ENCODE measurements at places on chromosomes 6 and 20.

DNA sequence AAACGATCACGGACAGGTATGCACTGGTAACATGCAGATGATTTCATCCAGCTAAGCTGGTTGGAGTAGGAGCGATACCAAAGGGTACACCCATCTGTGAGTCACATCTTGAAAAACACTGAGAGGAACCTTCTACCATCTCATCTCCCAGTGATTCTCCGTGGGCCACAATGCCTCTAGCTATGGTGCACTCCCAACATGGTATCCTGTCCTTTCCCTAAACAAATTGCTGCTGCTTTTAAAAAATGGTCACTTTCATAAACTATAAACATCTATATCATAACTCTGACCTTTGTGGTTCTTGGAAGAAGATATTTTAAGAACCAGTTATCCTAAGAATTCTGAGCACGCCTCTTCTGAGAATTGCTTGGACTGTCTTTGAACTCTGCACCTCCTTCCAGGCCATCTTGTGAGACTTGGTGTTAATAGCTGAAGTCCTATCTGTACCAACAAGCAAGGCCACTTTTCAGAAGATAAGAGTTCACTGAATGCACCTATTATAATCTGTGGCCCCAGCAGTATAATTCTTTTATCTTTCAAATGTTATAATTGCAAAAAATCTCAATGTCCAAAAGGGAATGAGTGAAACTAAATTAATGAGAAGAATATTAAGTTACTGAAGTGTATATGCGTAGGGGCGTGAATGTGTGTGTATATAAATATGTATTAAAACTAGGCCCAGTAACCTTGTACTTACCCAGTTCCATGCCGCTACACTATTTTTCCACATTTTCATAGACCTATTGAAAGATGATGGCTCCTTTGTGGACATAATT lies 70.5 kb upstream of the TPD52L1 start:
- DNase-seq: no peak

GRCh38 chr20:58584881-58585752 lies 66.0 kb upstream of the STX16 start:
- DNase-seq: no peak

DNA sequence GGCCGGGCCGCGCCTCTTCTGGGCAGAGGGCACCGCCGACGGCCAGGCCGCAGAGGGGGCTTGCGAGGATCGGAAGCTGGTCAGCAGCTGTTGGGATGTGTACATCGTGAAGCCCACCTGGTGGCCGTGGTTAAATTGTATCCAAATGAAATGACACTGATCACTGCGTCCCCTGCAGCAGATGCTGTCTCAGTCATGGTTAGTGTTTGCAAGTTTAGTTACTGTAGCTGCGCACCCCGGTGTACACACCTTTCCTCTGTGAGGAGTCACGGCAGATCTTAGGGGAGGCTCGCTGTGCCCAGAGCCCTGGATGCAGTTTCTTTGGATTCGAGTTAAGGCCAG lies 653 bp downstream of the NAA20 start:
- DNase-seq: no peak

DNA sequence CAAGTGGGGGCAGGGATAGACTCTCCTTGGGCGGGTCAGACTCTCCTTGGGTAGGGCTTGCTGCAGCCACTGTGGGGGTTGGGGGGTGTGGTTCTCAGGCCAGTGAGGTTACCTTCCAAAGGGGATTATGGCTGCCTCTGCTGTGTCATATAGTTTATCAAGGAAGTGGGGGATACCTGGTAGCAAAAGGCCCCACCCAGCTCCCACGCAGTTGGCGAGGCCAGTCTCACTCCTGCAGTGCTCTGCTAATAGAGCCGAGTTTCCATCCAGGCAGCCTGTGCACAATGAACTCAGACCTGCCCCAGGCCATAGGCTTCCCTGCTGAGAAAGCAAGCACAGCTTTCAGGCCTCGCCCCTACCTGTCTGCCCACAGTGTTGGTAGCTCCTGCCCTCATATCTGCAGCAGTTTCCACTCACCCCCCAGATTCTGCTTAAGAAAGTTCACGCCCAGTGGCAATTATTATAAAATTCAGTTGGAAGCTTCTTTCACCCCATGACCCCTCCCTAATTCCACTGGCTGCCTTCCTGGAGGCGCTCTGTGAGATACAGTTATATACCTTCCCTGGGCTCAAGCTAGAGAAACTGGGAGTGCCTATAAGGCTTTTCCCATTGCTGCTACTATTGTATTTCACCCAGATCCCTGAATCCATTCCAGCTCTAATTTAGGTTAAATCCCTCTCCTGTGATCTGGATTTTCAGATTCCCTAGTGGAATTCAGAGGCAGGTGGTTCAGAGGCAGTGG lies 56.1 kb downstream of the HDDC2 start:
- DNase-seq: no peak

DNA sequence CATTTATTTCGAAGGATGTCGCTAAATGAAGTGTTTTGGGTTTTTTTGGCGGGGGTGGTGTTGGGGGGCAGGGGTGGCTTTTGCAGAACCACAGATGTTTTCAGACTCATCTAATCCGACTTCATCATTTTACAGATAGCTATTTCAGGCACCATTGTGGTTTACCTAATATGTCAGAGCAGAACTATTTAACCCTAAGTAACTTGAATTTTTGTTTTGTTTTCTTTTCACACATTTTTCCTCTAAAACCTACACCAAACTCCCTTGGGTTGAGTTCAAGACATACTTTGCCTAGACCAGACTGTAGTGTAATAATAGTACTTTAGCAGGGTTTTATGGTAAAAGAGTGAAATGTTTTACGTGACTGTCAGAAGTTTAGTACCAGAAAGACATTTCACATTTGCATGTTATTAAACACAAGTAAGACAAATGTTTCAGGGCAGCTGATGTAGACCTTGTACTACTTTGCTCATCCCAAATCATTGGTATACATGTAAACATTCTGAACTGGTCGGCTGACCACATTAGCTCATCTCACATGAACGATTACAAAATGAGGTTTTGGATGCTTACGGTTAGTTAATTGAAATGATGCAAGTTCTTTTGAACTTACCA lies 37.7 kb downstream of the MAP3K4 start:
- DNase-seq: no peak
